ENCODE measurements at places on chromosomes 16 and 17.

- H3K36me3 ChIP-seq = peaks cover 51% of the 10 kb centered on the region
- no peak for DNase-seq
- H3K27me3 ChIP-seq = no peaks in the 10 kb centered on the region
- peaks cover 36% of the 10 kb centered on the region for H3K4me1 ChIP-seq
Observed at GRCh38 chr17:76735006-76735405, 2.1 kb downstream of the SRSF2 start.

DNA sequence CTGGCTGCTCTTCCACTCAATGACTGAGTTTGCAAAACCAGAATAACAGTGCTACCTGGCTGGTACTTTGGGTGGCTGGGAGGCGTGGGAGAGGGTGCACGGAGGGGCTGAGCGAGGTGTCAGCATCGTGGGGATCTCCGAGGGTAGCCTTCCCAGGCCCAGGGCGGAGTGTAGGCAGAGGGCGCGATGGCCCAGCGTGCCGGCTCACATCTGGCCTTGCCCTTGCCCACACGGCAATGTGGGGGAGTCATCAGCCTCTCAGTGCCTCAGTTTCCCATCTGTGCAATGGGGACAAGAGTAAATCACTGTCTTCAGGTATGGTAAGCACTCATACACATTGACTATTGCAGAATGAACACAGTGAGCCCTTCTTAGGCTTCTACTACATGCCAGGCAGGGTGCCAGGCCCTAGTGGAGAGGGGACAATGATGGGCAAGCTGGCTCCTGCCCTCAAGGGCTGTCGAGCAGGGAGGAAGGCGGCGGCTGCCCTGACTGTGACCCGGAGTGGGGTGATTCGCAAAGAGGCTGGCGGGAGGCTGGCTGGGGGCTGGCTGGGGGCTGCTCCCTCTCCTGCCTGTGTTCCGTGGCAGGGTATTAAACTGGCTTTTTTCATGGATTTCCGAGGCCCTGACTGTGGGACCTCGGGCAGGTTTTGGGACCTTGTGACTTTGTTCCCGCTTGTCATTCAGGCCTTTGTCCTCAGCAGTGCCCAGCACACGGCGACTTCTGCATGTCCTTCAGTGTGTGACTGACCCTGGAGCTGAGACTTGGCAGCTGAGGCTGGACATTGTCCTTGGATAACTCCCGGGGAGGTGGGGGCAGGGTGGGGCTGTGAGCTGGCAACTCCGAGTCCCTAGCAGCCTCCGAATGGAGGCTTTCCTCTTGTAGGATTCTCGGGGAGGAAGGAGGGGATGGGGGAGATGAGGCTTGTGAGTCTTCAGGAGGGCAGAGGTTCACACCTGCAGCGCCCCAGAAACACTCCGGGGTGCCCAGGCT lies 243.1 kb downstream of the SEC14L1 start:
- H3K4me3 ChIP-seq = no peak overlapping the region
- H3K27me3 ChIP-seq = no peaks in the 10 kb centered on the region
- DNase-seq = no peak
- H3K27ac ChIP-seq = peak overlapping the region; percentile 83
- H3K4me1 ChIP-seq = peaks cover 63% of the 10 kb centered on the region

DNA sequence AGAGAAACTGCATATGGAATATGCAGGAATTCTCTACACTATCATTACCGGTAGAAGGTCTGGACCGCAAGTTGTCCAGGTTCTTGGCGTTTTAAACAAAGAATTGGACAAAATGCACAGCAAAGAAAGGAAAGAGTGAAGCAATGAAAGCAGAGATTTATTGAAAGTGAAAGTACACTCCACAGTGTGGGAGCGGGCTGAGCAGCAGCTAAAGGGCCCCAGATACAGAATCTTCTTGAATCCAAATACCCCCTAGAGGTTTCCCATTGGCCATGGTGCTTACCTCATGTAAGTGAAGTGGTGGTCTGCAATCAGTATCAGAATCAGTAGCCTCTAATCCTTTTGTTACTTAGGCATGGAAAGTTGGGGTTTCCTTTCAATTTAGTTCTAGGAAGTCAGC lies 178.5 kb upstream of the IRX3 start:
- no peaks in the 10 kb centered on the region for H3K4me1 ChIP-seq
- no peak for DNase-seq
- H3K36me3 ChIP-seq = no peaks in the 10 kb centered on the region
- H3K27me3 ChIP-seq = no peaks in the 10 kb centered on the region

DNA sequence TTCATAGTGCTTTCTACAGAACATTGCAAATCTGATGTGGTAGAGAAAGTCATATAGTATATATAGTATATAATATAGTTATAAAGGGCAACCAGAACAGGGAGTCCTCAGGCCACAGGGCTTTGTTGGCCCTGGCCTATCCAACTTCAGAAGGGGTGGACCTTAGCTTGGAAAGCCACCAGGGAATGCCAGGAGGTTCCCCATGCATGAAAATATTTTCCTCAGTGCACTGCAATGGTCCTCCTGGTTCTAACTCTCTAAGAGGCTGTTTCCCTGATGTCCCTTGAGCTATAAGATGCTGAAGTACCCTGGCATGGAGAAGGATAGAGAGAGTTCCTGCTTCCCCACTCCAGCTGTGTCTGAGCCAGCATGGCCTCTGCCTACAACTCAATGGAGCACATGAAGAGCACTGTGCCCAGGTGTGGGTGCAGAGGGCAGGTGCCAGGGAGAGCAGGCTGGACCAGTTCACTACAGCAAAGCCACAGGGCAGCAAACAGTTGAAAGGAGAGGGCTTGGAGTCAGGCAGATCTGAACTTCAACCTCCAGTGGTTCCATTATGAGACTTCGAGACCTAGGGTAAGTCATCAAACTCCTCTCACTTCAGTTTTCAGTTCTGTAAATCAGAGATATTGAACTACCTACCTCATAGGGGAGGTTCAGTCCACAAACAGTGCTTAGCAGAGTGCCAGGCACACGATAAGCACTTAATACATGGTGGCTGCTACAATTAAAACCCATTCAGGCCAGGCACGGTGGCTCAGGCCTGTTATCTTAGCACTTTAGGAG lies 183.1 kb downstream of the SALL1 start:
- no peak for DNase-seq

DNA sequence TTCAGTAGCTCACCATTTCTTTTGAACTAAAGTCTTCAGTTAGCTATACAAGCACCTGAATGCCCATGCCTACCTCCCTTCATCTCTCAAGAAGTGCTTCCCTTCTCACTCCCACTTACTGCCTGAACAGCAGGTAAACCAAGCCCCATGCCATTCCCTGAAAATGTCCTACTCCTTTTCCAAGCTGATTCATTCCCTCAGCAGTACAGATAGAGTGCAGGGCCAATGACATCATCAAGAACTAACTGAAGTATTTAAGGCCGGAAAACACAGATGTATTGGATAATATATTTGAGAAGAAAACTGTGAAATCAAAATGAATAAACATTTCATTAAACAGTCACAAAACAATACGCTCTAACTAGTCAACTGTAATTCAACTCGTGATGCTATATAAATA lies 478.8 kb upstream of the CDH11 start:
- H3K27me3 ChIP-seq = no peaks in the 10 kb centered on the region
- H3K4me1 ChIP-seq = no peaks in the 10 kb centered on the region
- no peak overlapping the region for H3K27ac ChIP-seq
- no peak for DNase-seq

GRCh38 chr16:49651996-49652395 lies 203.9 kb downstream of the ZNF423 start:
- no peak overlapping the region for H3K27ac ChIP-seq
- no peaks in the 10 kb centered on the region for H3K4me1 ChIP-seq
- DNase-seq = no peak
- H3K4me3 ChIP-seq = no peak overlapping the region

- H3K27me3 ChIP-seq = peaks cover 16% of the 10 kb centered on the region
- H3K36me3 ChIP-seq = peaks cover 3% of the 10 kb centered on the region
- no peak for DNase-seq
- H3K4me1 ChIP-seq = peaks cover 17% of the 10 kb centered on the region
- peak overlapping the region; percentile 90 for H3K4me3 ChIP-seq
- no peak overlapping the region for H3K27ac ChIP-seq
Observed at GRCh38 chr17:16352667-16353316, 477 bp downstream of the CENPV start.

GRCh38 chr16:1420111-1420539 lies 422 bp downstream of the UQCC4 start:
- no peaks in the 10 kb centered on the region for H3K27me3 ChIP-seq
- H3K4me3 ChIP-seq = peak overlapping the region; percentile 92
- peaks cover 16% of the 10 kb centered on the region for H3K4me1 ChIP-seq
- H3K36me3 ChIP-seq = peaks cover 11% of the 10 kb centered on the region
- no peak for DNase-seq

- H3K27me3 ChIP-seq = no peaks in the 10 kb centered on the region
- DNase-seq = no peak
- H3K36me3 ChIP-seq = no peaks in the 10 kb centered on the region
- no peak overlapping the region for H3K27ac ChIP-seq
Observed at GRCh38 chr17:81061027-81061735, 26.2 kb downstream of the BAIAP2 start.

DNA sequence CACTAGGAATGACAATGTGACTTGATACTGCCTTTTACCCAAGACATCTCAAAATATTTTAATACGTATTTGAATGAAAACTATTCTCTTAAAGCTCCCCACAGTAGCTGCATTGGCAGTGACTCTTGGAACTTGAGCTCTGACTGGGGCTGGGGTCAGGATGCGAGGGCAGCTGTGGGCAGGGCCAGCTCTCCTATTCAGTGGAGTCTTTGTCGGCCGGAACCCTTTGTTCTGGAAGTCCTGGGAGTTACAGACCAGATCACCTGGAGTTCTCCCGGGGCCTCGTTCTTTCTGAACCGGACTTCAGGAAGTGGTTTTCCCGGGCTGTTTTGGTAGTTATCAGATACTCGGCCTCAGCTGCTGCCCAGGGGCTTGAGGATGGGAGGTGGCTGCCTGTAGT lies 84.9 kb downstream of the NPIPB11 start:
- H3K27me3 ChIP-seq = no peaks in the 10 kb centered on the region
- H3K27ac ChIP-seq = no peak overlapping the region
- H3K4me1 ChIP-seq = peaks cover 4% of the 10 kb centered on the region
- H3K36me3 ChIP-seq = no peaks in the 10 kb centered on the region
- DNase-seq = no peak

- H3K4me1 ChIP-seq = peaks cover 4% of the 10 kb centered on the region
- H3K36me3 ChIP-seq = peaks cover 8% of the 10 kb centered on the region
- H3K27me3 ChIP-seq = no peaks in the 10 kb centered on the region
- DNase-seq = no peak
- no peak overlapping the region for H3K4me3 ChIP-seq
Observed at GRCh38 chr16:30756781-30757100, 5.1 kb downstream of the CFAP119 start.

- peaks cover 7% of the 10 kb centered on the region for H3K4me1 ChIP-seq
- no peaks in the 10 kb centered on the region for H3K36me3 ChIP-seq
- no peaks in the 10 kb centered on the region for H3K27me3 ChIP-seq
- no peak overlapping the region for H3K4me3 ChIP-seq
- no peak for DNase-seq
Observed at GRCh38 chr16:53417976-53418375, 16.3 kb upstream of the RBL2 start.

GRCh38 chr17:57985675-57985974 lies 2.4 kb downstream of the VEZF1 start:
- H3K27ac ChIP-seq = no peak overlapping the region
- H3K4me1 ChIP-seq = peaks cover 60% of the 10 kb centered on the region
- no peak for DNase-seq
- H3K27me3 ChIP-seq = no peaks in the 10 kb centered on the region

DNA sequence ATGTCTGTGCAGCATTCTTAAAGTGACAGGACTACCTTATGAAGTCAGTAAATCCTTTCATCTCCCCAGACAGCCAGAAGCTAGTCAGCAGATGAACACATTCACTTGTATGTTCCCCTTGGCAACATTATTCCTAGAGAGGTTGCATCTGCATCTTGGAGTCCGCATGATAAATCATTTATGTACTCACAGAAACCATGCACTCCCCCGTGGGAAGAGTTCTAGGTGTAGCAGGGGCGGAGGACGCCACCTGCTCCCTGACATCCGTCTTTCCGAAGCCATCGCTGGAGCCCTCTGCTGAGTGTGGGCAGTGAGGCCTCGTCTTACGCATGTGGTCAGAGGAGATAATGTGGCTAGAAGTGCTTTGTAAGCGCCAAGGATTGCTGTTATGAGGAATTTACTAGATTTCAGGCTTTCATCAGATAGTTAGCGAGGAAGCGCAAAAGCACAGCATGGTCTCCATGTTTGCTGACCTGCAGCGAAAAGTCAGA lies 144.5 kb downstream of the RPTOR start:
- H3K4me3 ChIP-seq = no peak overlapping the region
- H3K4me1 ChIP-seq = peaks cover 23% of the 10 kb centered on the region
- DNase-seq = no peak
- H3K27me3 ChIP-seq = no peaks in the 10 kb centered on the region

- H3K36me3 ChIP-seq = peaks cover 16% of the 10 kb centered on the region
- peaks cover 10% of the 10 kb centered on the region for H3K4me1 ChIP-seq
- no peak overlapping the region for H3K27ac ChIP-seq
- H3K27me3 ChIP-seq = no peaks in the 10 kb centered on the region
Observed at GRCh38 chr17:61805399-61805798, 57.9 kb downstream of the BRIP1 start.

- no peak overlapping the region for H3K4me3 ChIP-seq
- peak overlapping the region; percentile 74 for H3K27ac ChIP-seq
- DNase-seq = peak; percentile 26
- H3K4me1 ChIP-seq = peaks cover 50% of the 10 kb centered on the region
- no peaks in the 10 kb centered on the region for H3K27me3 ChIP-seq
- H3K36me3 ChIP-seq = peaks cover 69% of the 10 kb centered on the region
Observed at GRCh38 chr17:76200354-76200753, 39.9 kb downstream of the RNF157 start.

GRCh38 chr16:84513123-84513522 lies 8.7 kb upstream of the MEAK7 start:
- peaks cover 38% of the 10 kb centered on the region for H3K36me3 ChIP-seq
- H3K27me3 ChIP-seq = no peaks in the 10 kb centered on the region
- H3K27ac ChIP-seq = peak overlapping the region; percentile 98
- H3K4me3 ChIP-seq = peak overlapping the region; percentile 43
- no peak for DNase-seq

DNA sequence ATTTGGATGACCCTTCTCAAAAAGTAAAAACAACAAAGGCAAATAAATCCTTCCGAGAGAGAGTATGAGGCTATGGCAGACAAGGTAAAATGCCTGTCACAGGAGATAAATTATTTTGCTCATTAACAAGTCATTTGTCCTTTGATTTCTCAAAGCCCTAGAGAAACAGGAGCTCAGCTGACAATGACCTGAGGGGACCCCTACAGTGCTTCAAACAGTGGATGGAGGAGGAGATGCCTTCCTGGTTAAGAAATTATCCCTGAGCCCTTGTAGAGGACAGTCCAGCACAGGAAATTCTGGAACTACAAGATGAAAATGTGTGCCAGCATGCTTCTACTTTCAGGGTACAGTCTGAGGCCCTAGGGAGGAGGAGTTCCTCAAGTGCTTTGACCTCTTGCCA lies 24.0 kb upstream of the RHBDL3 start:
- no peaks in the 10 kb centered on the region for H3K4me1 ChIP-seq
- H3K27me3 ChIP-seq = peaks cover 3% of the 10 kb centered on the region
- H3K36me3 ChIP-seq = no peaks in the 10 kb centered on the region
- H3K4me3 ChIP-seq = no peak overlapping the region
- H3K27ac ChIP-seq = no peak overlapping the region

Data from T-helper 2 cell treated with Interferon-gamma antibody and Interleukin-4, amounts not matched to agents 5 μg/mL and 100 μg/mL, for 36 hours (primary cell).